ENCODE measurements at places on chromosomes 4 and X. TPM values are rescaled to one million over a fixed set of nuclear protein-coding genes. Genes with fewer than 3 reads are reported as not detected.

GRCh38 chrX:33307911-33308354 is 96.6 kb upstream of the DMD start:
- H3K27me3 ChIP-seq: no peaks in the 10 kb centered on the region
- H3K36me3 ChIP-seq: no peaks in the 10 kb centered on the region
- no peak for DNase-seq
- no peak overlapping the region for H3K27ac ChIP-seq
- H3K4me3 ChIP-seq: no peak overlapping the region

RAB9B gene
- 0.35 TPM for total RNA-seq

PAGE1 gene
- total RNA-seq: not detected

- no peak overlapping the region for H3K27ac ChIP-seq
- no peaks in the 10 kb centered on the region for H3K4me1 ChIP-seq
- no peaks in the 10 kb centered on the region for H3K36me3 ChIP-seq
- H3K27me3 ChIP-seq: no peaks in the 10 kb centered on the region
These were observed 17.3 kb upstream of the FMR1 start for GRCh38 chrX:147894366-147894963.

DNA sequence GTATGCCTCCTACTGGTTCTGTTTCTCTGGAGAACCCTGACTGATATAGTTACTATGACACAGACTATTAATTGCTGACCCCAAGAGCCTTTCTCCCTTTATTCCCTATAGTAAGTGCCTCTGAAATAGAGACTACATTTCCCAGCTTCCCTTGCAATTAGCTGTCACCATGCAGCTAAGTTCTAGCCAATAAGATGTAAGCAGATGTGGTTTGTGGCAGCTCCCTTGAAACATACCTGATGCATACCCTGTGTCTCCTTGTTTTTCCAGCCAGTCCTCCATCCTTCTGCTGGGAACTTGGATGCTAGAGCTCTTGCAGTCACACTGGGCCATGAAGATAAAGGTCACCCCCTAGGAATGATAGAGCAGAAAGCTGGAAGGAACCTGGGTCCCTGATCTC is 9.7 kb upstream of the TMEM165 start:
- peaks cover 16% of the 10 kb centered on the region for H3K4me1 ChIP-seq
- no peak overlapping the region for H3K27ac ChIP-seq
- no peak overlapping the region for H3K4me3 ChIP-seq

TGIF2LX gene
- not detected for total RNA-seq

DNA sequence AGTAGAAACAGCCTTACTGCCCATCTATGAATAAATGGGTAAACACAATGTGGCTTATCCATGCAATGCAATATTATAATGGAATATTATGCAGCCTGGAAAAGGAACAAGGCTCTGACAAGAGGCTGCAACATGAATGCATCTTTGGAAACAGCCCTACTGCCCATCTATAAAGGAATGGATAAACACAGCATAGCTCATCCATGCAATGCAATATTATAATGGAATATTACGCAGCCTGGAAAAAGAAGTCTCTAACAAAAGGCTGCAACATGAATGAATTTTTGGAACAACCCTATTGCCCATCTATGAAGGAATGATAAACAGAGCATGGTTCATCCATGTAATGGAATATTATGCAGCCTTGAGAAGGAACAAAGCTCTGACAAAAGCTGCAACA is 161.0 kb downstream of the CRLF2 start:
- H3K27me3 ChIP-seq: no peaks in the 10 kb centered on the region
- DNase-seq: no peak

DNA sequence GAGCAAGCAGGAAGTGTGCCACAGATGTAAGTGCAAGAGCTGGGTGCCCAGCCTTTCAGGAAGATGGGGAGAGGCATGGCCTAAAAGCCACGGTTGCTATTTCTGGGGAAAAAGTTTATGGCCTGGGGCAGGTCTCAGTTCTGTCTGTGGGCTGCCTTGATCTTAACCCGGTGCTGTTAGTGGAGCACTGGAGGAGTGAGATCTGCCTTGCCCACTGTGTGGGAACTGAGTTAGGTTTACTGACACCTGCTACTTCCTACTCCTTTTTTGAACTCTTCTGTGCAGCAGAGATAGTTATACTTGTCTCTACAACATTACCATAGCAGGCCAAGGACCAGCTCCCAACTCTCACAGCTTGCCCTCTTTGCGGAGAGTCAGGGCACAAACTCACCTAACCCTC is 76.5 kb downstream of the ITM2A start:
- no peak overlapping the region for H3K4me3 ChIP-seq
- DNase-seq: no peak
- H3K27me3 ChIP-seq: no peaks in the 10 kb centered on the region
- no peaks in the 10 kb centered on the region for H3K36me3 ChIP-seq
- H3K4me1 ChIP-seq: peaks cover 12% of the 10 kb centered on the region
